ENCODE measurements at places on chromosomes 12 and 14. TPM values are rescaled to one million over a fixed set of nuclear protein-coding genes. Genes with fewer than 3 reads are reported as not detected.
A peak's percentile ranks its signal among the peaks of the same experiment; 100 is the strongest.

Gene KLHDC1
- 12.8 TPM for total RNA-seq

Gene KRT81
- not detected for total RNA-seq

Gene CORO1C
- 234 TPM for total RNA-seq

Gene EFCAB11
- total RNA-seq = 3.2 TPM

Gene PRH2
- total RNA-seq = not detected

Gene GNG2
- 10.0 TPM for total RNA-seq

Gene TMPRSS12
- total RNA-seq = not detected

Gene TAS2R19
- total RNA-seq = 6.3 TPM

GRCh38 chr12:70121562-70121961, 121.7 kb upstream of the CNOT2 start:
- DNase-seq = no peak

GRCh38 chr14:21096438-21096837, 2.0 kb downstream of the ZNF219 start:
- no peak for DNase-seq

GRCh38 chr12:51714666-51715065, 123.6 kb downstream of the SCN8A start:
- DNase-seq = peak; percentile 6

DNA sequence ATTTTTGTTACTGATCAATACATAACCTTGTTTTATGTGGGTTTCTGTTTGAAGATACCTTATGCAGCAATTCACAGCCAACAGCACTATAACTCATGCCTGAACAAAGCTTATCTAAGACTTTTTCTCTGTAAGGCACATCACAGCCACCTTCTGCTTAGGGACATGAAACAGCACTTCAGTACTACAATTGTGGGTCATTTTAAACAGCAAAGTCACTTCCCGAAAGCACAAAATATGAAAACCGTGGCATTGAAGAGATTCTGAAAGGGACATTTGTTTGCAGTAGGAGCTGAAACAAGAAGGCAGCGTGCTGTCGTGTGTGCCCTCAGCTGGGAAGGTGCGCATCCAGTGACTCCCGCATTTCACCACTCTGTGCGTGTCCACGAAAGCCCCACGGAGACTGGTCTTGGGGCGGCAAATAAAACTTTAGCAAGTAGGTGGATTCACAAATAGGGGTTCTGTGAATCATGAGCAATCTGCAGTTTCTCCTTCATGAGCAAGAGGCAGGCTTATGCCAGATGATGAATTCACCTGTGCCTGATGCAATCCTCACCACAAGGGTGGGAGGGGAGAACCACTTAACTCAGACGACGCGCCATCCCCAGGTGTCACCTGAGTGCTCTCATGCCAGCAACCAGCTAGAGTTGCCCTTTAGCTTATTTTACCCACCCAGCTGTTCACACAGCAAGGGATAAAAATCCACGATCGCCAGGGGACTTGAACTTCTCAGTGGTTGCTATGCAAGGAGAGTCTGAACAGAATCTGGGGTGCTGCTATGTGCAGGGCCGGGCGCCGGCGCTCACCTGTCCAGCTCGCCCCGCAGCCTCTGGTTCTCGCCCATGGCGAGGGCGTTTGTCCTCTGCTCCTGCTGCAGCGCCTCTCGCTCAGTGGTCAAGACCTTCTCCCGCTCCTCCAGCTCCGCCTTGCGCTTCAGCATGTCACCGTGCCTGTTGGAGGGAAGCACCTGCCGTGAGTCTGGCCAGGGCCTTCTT, 54.9 kb upstream of the GPR68 start:
- no peak for DNase-seq

DNA sequence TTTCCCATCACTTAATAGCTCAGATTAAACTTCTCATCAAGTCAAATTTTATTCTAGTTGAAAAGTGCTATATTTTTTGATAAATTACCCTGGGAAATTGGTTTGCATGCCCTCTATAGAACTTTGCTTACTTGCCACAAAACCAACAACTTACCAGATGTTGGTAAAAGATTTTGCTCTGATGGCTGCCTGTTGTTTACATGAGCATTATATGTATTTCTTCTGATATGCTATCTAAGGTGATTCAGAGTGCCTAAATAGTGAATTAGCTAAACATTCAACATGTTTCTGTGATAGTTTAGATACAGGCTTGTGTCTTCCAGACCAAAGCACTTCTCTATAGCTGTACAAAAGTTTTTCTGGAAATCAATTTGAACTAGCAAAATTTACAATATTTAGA, 51.0 kb downstream of the PPM1A start:
- no peak for DNase-seq

GRCh38 chr14:102646615-102647014, 54.2 kb downstream of the RCOR1 start:
- no peak for DNase-seq

- peak; percentile 7 for DNase-seq
Measured at GRCh38 chr12:67222302-67222701, 46.9 kb upstream of the CAND1 start.

DNA sequence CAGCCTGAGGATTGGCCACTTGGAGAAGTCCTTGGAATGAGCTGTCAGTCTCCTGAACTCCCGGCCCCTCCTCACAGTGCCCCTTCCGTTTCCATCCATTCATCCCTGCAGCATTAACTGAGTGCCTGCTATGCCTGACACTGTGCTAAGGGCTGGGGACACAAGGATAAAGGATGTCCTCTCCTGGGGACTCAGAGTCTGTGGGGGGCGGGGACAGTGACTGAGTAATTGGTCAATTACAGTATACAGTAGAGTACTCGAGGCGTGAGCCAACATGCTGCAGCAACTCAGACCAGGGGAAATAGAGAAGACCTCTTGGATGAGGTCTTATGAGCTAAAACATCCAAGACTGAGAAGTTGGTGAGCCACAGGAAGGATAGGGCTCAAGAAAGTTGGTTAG, 43.4 kb upstream of the PWP1 start:
- no peak for DNase-seq

GRCh38 chr14:70190156-70190555, 1.4 kb upstream of the SLC8A3 start:
- DNase-seq = no peak

DNA sequence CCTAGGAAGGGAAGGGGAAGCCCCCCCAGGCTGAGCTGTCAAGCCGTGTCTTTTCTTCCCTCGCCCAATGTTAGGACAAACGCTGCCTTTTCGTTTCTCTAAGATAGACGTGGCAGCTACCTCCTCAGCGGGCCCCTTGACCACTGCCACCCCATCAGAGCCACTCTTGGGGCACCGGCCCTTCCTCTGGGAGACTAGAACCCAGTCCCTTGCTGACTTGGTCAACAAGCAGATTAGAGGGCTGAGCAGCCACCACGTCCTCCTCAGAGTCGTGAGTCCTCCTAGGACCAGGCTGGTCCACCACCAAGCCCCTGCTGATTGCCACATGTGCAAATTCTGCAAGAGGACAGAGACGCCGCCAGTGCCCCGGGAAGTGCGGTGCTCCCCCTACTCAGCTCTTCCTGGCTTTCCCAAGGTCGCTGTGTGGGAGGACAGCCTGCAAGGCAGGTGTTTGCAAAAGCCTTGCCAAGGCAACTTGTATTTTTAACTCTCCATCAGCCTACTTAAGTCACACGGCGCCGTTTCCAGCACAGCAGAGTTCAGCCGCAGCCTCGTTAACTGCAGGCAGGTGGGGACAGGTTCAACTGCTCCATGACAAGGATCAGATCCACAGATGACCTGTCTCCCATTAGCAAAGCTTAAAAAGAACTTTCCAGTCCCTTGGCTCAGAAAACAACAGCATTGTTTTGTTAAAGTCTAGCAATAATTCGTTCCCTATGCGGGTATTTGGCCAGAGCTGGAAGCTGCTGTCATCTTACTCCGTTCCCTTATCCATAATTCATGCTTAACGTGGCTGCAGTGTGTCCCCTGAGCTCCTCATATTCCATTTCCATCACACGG, 65.6 kb downstream of the TESC start:
- DNase-seq = no peak

DNA sequence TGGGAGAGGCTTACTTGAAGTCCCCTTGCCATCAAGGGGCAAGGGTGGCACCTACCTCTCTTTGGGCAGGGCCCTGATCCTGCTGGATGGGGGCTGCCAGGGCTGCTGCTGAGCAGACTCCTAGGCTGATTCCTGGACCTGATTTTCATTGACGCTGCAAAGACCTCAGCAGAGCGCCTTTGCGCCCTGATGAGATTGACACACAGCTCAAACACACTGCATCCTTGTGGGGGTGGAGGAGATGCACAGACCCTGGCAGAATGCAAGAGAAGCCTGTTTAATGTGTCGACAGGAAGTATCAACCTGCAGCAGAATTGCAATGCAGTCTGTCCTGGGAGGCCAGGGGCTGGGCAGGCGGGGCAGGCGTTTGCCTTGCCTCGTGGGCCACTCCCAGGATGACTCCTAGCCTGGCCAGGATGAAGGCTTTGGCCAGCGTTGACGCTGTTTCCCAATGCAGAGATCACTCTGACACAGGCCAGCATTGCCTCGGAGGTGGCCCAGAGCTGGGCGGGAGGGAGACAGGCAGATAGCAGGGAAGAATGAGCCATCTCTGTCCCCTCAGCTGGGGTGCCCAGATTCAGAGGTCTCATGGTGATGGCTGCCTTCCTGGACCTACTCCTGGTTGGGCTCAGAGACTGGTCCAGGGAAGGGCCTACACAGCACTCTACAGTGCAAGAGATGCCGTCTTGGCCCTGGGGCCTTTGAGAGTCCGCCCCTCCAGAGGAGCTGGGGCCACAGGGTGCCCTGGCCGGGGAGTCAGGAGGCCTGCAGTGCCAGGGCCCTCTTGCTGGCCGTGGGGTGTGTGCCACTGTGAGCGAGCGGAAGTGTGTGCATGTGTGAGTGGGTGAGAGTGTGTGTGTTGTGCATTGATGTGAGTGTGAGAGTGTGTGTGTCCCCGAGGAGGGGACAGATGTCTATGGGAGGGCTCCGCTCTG, 108.3 kb downstream of the KIF26A start:
- DNase-seq = no peak

DNA sequence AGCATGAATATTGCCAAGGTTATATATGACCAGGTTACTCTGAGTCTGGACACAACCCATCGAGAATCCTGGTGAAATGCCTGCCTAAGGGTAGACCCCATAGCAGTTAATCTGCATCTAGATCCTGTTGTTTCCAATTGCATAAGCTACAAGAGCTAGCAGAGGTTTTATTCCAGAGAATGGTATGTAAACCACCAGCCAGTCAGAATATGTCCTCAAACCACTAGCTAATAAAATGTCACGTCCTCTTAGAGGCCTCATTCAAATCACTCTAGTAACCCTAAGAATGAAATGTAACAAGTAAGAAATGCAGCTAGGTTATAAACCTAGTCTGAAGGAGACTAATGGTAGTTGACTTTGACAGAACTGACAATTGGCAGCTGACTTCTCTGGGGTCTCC, 9.0 kb upstream of the YLPM1 start:
- no peak for DNase-seq

DNA sequence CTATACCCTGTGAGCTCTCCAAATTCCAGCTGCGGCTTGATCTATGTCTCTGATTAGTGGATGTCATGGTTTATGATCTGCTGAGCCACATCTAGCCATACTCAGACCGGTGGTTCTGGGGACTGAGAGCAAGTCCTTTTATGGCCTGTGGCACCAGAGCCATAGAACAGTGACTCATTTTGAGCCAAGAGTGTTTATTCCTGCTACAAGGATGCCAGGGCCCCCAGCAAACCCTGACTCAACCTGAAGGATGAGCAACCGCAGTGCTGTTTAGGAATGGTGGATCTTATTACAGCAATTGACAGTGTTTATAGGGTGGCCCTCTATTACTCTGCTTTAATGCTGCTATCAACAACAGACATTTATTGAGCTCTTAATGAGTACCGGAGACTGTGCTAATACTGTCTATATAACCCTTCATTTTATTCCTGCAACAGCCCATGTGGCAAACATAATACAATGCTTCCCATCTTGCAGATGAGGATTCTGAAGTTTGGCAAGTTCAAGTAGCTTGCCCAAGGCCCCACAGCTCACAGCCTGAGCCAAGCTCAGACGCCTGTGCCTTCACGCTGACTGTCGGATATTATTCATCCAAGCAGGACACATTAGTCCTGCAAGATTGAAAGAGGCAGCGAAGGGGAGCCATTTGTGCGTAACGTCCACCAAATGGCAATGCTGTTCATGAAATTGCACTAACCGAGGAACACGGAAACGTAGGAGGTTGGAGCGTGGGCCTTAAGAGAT, 273.6 kb upstream of the PWP1 start:
- DNase-seq = no peak

- DNase-seq = no peak
Measured at GRCh38 chr12:105099356-105099755, 8.2 kb upstream of the WASHC4 start.

DNA sequence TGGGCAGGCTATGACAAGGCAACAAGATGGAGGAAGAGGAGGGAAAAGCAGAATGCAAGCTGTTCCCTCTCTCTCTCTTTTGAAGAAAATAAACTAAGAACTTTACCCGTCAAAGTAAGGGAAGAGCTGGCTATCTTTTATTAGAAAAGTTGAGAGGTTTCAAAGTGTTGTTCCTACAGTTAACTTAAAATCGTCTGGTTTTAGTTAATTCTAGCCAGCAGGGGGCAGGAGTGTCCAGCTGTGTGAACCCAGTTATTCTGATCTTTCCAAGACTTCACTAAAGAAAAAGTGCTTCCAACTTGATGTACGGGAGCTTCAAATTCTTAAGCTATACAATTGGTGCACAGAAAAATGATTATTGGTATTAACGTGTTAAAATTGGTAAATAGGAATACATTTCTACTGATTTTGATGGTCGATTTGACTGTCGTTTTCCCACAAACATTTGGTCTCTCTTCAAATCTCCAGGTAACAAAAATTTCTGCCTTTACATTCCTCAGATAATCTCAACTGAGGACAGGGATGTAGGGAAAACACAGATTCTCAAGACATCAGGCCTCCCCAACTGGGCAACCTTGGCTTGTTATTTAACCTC, 28.4 kb upstream of the MON2 start:
- peak; percentile 76 for DNase-seq

DNA sequence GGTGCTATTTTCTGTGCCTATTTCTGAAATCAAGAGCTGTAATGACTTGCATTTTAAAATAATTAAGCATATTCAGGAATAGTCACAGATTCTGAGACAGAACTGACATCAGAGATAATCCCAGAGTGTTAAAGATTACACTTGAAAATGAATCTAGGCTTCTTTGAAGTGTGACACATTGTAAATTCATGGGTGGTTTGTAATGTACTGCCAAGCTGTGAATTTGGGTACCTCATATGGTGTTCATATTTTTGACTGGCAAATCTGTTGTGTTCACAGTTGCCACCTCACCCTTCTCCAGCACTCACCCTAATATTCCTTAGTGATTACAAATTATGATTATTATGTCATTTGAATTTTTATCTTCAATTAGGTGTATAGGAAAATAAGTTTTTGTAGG, 78.5 kb upstream of the CSRP2 start:
- no peak for DNase-seq

- peak; percentile 13 for DNase-seq
Measured at GRCh38 chr12:16523951-16524331, 82.0 kb downstream of the LMO3 start.

Measured in fibroblast of the aortic adventitia (primary cell).